ENCODE measurements at places on chromosomes 12 and 14.

DNA sequence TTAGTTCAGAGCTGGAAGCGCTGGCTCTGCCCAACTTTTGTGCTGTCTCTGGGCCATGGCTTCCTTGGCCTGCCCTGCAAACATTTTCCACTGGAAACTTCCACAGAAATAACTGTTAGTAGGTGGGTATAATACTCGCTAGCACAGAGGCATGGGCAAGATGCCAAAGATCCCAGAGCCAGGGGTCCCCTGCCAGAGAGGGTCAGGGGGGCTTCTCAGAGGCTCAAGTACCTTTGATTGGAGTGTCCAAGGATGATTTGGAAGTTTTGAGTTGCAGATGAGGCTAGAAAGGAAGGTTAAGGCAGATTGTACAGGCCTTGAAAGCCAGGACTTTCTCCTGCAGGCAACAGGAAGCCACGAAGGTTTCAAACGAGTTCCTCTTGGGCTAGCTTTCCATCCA, 187.6 kb downstream of the DICER1 start:
- DNase-seq, result no peak

GRCh38 chr14:53278602-53279506, 125.7 kb upstream of the DDHD1 start:
- DNase-seq, result no peak

GRCh38 chr14:54722791-54723432, 156.0 kb downstream of the SAMD4A start:
- no peak for DNase-seq

- DNase-seq, result peak; percentile 53
Measured at GRCh38 chr12:95918194-95918993, 24.0 kb downstream of the CCDC38 start.

GRCh38 chr12:69851976-69852375, 26.9 kb downstream of the MYRFL start:
- DNase-seq, result no peak

- DNase-seq, result peak; percentile 35
Measured at GRCh38 chr12:122499991-122500684, 594 bp downstream of the ZCCHC8 start.

GRCh38 chr12:26514364-26514763, 318.6 kb downstream of the ITPR2 start:
- no peak for DNase-seq

DNA sequence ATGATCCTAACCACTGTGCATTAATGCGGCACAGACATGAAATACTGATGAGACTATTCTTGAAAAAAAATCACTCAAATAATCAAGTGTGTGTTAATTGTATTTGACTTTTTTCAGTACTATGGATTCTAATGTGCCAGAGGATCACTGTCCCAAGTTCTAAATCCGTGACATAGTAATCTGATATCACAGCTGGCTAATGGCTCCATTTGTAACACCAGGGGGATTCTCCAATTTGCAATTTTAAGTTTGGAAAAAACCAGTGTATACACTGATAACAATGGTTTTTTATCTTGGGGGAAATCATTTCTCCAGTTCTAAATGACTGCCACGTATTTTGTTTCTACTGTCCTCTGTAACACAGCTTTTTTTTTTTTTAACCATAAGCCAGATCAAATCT, 33.0 kb downstream of the MPHOSPH9 start:
- no peak for DNase-seq

DNA sequence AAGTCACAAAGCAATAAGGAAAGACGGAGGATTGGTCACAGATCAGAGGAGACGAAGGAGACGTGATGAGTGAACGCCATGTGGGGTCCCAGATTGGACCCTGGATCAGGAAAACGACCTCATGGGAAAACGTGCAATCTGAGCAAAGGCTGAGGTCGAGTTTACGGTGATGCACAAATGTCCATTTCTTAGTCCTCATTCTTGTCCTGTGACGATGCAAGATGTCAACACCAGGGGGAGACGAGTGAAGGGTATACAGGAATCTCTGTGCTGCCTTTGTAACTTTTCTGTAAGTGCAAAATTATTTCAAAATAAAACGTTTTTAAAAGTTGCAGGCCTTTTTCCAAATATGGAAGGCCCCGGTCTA, 329.8 kb downstream of the MED13L start:
- DNase-seq, result no peak

GRCh38 chr12:111248236-111249017, 120.5 kb downstream of the PHETA1 start:
- no peak for DNase-seq

GRCh38 chr12:58009405-58010195, 68.2 kb downstream of the ATP23 start:
- DNase-seq, result no peak

GRCh38 chr14:104651876-104652260, 37.5 kb upstream of the INF2 start:
- DNase-seq, result no peak

GRCh38 chr12:62256408-62257096, 3.7 kb upstream of the USP15 start:
- no peak for DNase-seq

DNA sequence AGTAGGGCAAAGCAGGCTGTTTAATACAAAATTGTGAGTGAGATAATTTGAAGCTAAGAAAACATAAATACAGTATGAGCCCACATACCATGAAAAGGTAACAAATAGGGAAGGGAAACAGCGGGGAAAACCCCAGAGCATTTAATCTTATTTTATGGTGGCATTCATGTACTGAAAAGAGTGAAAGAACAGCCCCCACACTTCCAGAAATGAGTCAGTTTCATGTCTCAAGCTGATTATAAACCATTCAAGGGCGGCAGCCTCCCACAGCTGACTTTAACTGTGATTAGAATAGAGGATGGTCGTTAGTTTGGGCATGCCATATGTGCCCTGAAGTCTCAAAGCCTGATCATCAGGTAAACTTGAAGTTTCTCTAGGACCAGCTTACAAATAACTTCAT, 64.5 kb downstream of the FOXG1 start:
- no peak for DNase-seq

DNA sequence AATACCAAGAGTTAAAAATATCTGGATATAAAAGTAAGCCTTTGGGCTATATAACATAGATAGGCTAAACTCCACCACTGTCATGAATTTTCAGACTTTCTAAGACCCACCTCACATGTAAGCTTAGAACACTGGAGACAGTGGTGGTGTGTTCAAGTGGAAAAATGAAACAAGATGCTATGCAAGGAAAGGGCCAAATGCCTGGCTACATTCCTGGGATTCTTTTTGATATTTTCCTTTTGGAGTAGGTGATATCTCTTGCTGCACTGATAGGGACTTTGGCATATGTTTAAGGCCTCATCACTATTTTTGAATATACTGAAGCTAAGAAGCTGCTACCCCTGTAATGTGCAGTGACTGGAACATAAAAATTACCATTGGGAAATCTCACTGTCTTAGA, 341.3 kb downstream of the SLC16A7 start:
- no peak for DNase-seq

- no peak for DNase-seq
Measured at GRCh38 chr12:81085832-81086231, 8.0 kb downstream of the ACSS3 start.

- DNase-seq, result no peak
Measured at GRCh38 chr14:83485591-83485990, 1951.9 kb upstream of the SEL1L start.

DNA sequence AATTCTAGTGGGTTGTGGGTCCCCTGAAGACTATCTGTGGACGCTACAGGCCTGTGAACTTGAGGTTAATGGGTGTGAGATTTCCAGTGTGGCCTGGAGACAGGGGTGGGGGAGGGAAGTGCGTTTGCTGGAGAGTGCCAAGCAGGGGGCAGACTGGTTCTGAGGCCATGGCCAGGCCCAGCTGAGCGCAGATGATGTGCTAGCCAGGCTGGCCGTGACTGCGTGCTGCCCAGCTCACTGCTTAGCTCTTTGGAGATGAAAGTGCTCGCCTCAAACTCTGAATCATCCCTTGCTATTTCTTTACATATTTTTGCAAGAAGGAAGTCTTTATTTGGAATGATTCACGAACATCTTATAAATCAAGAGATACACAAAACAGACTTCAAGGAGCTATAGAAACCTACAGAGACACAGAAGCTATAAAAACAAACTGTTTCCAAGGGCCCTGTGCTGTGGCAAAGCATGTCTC, 75.2 kb upstream of the PLEKHG3 start:
- peak; percentile 90 for DNase-seq

DNA sequence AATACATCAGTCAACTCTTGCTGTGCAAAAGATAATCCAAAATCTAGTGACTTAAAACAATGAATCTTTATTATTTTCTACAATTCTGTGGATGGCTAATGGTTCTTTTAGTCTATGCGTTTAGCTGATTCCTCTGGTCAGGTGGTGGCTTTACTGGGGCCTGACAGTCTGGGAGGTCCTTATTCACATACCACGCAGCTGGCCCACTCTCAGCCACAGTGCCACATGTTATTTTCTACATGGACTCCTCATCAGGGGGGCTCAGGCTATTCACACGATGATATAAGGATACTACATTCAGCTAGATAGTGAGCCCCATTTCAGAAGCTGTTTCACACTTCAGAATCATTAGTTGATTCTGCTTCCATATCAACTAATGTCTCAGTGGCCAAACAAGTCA, 287.5 kb upstream of the MGAT4C start:
- no peak for DNase-seq

GRCh38 chr12:127145929-127146789, 1120.8 kb upstream of the TMEM132C start:
- peak; percentile 61 for DNase-seq

DNA sequence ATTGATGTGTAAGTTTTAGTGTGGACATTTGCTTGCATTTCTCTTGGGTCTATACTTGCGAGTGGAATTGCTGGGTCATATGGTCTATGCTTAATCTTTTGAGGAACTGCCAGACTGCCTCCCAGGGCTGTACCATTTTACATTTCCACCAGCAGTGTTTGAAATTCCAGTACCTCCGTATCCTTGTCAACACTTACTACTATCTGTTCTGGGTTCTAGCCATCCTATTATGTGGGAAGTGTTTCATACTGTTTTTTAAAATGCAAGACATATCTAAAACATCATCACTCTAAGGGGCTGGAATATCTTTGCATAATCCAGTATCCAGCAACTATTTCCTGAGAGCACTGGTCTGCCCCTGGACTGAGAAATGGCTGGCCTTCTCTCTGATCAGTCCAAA, 80.2 kb upstream of the RIN3 start:
- no peak for DNase-seq

- DNase-seq, result peak; percentile 23
Measured at GRCh38 chr14:99035712-99036610, 236.0 kb downstream of the BCL11B start.

GRCh38 chr14:100538351-100539002, 48.7 kb downstream of the BEGAIN start:
- DNase-seq, result no peak

- DNase-seq, result no peak
Measured at GRCh38 chr14:77158175-77158881, 16.7 kb upstream of the ZDHHC22 start.

- no peak for DNase-seq
Measured at GRCh38 chr12:102965281-102966155, 8.0 kb downstream of the ASCL1 start.

DNA sequence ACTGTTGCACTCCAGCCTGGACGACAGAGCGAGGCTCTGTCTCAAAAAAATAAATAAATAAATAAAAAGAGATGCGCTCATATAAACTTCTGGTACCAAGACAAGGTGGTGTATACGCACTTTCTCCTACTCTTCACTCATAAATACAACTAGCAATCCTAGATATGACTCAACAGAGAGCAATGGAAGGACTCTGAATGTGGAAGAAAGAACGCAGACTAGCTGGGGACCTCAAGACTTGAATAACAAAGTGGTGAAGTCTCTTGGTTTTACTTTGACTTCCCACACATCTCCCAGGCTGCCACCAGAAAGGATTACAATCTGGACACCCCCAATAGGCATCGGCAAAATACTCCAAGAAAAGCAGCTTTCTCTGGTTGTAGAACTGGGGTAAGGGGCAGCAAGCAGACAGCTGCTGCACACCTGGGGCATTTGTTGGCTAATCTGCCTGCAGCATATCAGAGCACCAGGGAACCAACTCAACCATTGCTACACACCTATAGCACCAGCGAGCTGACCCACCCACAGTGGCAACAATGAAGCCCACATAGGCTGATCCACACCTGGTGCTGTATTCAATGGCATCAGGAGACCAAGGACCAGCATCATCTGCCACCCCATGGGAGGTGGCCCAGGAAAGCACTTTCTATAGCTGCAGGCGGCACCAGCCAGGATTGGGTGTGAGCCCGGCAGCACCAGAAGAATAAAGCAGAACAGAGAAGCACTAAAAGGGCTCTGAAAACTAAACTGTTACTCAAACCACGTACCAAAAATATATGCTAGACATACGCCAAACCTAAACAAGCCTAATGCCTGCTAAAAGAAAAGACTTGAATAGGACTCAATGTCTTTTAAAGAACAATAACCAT, 1231.7 kb upstream of the TMEM132C start:
- no peak for DNase-seq

DNA sequence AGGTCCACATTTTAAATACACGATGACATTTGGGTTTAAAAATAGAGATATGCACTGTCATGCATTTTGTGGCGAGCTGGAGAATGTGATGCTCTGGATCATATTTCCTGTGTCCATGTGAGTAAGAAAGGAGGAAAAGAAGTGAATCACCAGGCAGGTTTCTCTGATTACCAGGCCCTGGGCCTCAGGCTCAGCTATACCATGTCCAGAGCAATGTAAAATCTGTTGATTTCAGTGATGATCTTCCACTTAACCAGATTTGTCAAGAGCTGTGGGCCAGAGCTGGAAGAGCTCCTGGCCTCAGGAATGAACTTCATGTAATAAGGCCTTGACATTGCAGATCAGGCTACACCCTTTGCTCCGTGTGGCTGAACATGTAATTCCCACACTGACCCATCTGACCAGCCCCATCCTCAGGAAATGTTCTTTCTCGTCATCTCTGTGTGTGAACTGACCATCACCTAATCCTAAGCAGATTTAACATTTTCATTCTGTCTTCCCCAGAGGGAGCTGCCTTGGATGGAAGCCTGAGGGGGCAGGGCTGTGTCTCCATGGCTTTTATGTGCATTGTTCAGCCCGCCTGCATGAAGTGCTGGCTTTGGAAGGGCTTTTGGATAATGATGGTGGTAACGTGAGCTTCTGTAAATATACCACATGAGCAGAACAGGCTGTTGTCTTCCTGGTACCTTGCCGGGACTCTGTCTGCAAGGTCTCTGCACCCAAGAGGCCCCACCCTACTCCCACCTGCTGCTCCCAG, 54.5 kb downstream of the CRACR2A start:
- no peak for DNase-seq

DNA sequence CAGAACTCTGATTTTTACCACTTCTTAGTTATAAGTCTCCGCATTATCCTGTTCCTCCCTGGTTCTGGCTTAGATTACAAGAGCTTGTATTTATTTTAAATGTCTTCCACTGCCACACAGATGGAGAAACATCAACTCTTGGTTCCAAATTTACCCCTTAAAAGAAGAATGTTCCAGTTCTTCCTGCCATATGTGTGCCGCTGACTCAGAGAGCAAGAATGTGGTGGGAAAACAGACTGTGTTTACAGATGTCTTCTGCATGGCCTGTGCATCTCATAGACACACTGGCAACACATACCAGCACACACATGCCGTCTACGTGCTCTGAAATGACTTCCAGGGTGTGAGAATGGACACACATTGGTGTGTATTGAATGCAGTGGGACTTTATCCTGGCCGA, 383.0 kb downstream of the LRIG3 start:
- no peak for DNase-seq
